ENCODE measurements at places on chromosomes 6 and 20.

GRCh38 chr6:168128006-168128630, 49.1 kb upstream of the FRMD1 start:
- DNase-seq, result no peak

- no peak for DNase-seq
Observed at GRCh38 chr6:11209906-11210305, 22.6 kb downstream of the NEDD9 start.

- peak; percentile 35 for DNase-seq
Observed at GRCh38 chr20:40562031-40562430, 127.0 kb downstream of the MAFB start.

DNA sequence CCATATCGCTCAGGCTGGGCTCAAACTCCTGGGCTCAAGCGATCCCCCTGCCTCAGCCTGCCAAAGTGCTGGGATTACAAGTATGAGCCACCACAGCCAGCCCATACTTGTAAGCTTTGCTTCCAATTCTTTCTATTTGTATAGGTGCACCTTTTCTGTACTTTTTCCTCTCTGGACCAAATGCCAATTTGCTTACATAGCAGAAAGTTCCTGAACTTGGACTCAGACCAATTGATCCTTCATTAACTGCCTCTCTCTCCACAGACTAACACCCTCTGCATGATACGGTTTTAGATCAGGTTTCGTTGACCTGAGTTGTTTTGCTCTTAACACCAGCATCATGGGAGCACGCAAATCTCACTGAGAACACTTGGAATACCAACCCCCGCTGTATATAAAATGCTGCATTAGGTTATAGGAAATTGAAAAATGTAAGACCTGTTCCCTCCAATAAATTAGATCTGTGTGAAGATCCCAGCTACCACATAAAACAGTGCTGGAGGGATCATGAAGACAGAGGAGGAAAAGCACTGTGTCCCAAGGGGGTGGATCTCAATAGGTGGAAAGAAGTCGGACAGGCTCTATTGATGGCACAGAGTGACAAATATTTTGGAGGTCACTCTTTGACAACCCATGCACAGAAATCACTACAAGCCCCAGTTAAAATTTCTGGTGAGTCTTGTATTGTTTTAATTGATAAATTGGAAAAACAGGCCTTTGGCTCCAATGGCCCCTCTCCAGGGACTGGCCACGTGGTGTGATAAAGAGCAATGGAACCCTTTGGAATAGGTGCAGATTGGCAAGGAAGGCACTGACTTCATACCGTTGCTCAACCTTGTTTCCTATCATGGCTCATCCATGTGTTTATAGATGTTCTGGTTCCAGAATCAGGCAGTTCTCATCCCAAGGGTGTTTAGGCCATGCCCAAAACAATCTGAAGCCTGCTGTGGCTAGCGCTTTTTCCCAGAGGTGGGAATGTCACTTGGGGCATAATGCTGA, 51.2 kb downstream of the ISM1 start:
- no peak for DNase-seq

- no peak for DNase-seq
Observed at GRCh38 chr20:44780226-44780625, 30.1 kb downstream of the RIMS4 start.

- DNase-seq, result no peak
Observed at GRCh38 chr6:1735239-1735803, 125.6 kb downstream of the FOXC1 start.

GRCh38 chr20:694496-694895, 18.9 kb upstream of the SCRT2 start:
- no peak for DNase-seq

GRCh38 chr6:158313989-158314388, 1.7 kb downstream of the TULP4 start:
- DNase-seq, result peak; percentile 31

All from bone marrow (tissue), 2 donors.